Stimulated activated CD4-positive, alpha-beta T cell treated with anti-CD3 and anti-CD28 coated beads, Interleukin-2, amount 100 ng/mL, for 48 hours (primary cell): ENCODE measurements at places on chromosomes 1 and 21.

DNA sequence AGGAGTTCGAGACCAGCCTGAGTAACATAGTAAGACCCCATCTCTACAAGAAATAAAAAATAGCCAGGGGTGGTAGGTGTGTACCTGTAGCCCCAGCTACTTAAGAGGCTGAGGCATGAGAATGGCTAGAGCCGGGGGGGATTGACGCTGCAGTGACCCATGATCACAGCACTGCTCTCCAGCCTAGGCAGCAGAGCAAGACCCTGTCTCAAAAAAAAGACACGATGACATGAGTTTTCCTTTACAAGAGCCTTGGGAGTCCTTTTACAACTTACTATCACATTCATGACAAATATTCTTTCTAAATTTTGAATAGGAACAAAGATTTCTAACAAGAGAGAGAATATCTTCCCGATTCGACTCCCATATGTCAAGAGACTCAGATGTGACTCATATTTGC lies 3.3 kb upstream of the BRWD1 start:
- no peak for DNase-seq

- no peak for DNase-seq
These were observed 27.2 kb downstream of the PTP4A2 start for GRCh38 chr1:31910933-31911332.

- DNase-seq: no peak
These were observed 3.0 kb downstream of the FBLIM1 start for GRCh38 chr1:15761366-15762128.

DNA sequence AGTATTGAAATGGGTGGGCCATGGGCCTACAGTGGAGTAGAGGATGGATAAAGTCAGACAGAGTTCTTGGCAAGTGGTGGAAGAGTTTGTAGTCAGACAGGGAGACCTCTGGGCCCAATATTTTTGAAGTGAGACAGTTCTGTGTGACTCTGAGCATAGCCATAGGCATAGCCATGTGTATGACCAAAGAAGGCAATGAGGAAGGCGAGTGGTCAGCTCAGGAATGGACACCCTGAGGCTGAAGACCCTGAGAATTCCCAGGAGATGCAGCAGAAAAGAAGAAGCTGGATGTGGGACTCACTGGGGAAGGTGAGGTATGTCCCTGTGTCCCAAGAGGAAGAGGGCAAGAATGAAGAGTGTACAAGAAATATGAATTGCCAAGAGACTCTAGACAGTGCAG lies 210.6 kb upstream of the IRF2BP2 start:
- no peak for DNase-seq

- no peak for DNase-seq
These were observed 88.9 kb upstream of the PPP2R5A start for GRCh38 chr1:212196355-212196754.

DNA sequence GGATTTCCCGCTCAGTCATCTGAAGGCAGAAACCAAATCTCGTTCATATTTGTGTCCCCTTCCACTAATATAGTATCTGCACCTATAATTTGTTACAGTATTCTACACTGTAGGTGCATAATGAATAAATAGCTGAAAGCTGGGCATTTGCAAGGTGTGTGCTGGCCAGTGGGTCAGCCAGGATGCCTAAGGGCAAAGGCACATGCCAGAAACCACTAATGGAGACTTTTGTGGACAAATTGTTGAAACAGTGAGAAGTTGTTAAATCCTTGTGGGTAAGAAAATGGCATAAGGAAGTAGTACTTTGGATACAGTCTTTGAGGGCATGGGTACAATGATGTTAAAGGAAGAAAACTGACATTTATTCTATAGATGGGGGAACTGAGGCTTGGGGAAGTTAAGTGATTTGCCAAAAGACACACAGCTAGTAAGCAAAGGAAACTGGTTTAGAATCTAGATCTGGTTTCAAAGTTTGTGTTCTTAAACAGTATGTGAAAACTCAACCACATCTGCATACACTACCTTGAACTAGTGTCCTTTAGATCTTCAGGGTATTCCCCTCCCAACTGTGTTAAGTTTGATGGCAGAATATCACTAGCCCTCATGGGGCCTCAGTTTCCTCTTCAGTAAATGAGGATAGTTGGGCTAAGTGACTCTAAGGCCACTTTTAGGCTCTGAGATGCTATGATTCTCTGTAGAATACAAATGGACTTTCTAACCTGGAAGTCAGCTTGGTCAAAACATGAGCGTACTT lies 26.5 kb upstream of the LRRC8C start:
- no peak for DNase-seq

DNA sequence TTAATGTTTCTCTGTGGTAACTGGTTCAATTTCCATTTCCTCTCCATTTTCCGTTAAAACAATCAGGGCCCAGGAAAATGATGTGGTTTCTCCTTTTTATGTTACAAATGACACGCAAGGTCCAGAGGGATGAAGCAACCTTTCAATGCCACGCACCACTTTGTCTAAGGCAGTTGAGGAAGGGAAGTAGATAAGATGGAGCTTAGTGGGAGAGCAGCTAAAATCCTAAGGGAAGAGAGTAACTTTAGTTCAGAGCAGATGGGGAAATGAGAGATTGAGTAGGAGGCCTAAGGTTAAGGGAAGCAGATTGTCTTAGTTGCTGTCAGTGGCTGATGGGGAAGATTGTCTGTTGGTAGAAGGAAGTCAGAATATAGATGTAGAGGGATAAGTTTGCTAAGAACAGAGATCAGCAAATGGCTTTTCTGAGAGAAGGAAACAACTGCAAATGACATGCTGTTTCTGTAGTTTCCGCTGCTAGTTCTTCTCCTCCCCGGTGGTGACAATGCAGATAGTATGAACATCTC lies 660 bp downstream of the CD1C start:
- DNase-seq: no peak

GRCh38 chr1:59605184-59605583 lies 209.6 kb upstream of the HOOK1 start:
- DNase-seq: no peak

DNA sequence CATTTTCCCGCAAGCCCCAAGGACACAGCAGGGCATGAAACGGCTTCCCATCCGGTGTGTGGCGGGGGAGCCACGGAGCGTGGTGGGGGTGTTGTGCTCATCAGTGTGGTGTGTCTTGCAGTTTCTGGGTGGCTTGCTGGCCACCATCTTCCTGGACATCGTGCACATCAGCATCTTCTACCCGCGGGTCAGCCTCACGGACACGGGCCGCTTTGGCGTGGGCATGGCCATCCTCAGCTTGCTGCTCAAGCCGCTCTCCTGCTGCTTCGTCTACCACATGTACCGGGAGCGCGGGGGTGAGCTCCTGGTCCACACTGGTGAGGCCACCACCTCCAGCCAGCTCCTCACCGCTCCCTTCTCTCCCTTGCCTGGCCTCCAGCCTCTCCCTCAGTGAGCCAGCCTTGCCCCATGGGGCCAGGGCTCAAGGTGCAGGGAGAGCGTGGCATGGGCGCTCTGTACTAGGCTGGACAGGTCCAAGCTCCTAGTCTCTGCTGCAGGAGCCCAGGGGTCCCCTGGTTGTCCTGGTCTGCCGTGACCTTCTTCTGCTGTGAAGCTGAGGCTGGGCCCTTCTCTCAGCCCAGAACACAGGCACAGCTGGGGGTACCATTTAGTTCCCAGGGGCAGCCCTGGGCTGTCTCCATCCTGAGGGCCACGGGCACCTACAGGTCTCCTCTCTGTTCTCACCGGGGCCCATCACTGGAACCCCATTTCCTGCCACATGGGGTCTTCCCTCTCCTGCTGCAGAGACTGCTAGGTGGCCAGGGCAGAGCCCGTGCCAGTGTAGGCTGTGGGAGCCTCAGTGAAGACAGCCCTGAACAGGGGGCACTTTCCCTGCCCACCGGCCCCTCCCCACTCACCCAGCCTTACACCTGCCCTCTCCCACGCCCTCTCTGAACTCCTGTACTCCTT lies 12.6 kb downstream of the AGTRAP start:
- no peak for DNase-seq

GRCh38 chr1:245060684-245061374 lies 94.0 kb upstream of the KIF26B start:
- DNase-seq: no peak

- DNase-seq: no peak
These were observed 150.1 kb downstream of the HIVEP3 start for GRCh38 chr1:41768583-41768982.

DNA sequence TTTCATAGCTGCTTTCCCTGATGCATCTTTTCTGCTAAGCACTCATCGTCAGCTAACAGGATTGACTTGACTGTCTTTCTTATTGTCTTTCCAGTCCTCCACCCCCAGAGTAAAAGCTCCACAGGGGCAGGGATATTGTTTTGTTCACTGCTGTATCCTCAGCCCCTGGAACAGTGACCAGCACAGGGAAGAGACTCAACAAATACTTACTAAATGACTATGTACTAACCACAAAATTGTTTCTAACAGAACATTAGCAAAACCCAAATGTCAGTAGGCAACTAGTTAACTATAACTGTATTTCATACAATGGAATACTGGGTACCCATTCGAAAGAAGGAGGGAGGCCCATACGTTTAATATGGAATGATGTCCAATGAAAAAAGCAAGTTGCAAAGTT lies 53.0 kb downstream of the BCAR3 start:
- DNase-seq: no peak

DNA sequence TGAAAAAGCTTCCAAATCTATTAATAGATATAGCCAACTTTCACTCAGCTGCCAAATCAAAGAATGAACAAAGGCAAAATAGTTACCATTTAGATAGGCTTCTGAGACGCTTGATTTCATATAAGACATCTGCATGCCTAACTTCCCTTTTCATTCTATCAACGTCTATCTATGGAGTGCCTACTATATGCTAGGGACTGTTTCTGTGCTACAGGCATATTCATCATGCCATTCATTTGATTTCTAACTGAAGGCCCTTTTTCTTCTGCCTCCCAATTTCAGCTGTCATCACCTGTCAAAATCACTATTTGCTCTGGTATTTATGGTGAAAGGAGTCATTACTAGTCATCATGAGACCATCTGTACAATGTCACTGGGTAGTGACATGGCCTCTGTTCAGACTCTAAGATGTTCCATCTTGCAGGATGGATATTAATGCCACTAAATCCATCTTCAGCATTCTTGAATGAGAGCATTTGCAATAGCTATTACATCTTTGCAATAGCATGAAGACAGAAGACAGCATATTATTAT lies 4.3 kb upstream of the KRTAP13-1 start:
- DNase-seq: no peak

- no peak for DNase-seq
These were observed 45.7 kb downstream of the ABCD3 start for GRCh38 chr1:94463765-94464330.

- no peak for DNase-seq
These were observed 8.4 kb downstream of the CD34 start for GRCh38 chr1:207902566-207902965.

DNA sequence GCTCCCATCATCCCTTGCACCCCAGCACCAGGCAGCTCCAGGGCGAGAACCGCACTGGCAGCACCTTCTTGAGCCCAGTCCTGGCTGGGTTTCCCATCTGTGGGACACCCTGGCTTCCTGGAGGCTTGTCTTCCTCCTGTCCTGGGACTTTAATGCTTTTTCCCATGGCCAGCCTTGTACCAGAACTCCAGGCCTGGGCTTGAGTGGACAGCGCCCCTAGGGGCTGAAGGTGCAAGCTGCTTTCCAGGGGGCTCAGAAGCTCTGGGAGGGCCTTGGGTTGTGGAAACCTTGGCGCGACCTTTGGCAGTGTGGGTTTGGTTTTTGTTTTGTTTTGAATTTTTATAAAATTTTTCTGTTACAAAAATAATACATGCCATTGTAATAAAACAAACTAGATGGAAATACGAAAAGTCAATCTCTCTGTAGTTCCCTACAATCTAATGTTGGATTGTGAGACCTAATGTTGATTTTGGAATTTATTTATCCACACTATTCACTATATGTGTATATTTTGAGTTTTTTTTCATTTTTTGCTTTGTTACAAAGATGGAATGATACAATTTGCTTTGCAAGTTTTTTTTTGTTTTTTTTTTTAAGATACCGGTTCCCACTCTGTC lies 33.8 kb upstream of the RPL11 start:
- DNase-seq: peak; percentile 50

DNA sequence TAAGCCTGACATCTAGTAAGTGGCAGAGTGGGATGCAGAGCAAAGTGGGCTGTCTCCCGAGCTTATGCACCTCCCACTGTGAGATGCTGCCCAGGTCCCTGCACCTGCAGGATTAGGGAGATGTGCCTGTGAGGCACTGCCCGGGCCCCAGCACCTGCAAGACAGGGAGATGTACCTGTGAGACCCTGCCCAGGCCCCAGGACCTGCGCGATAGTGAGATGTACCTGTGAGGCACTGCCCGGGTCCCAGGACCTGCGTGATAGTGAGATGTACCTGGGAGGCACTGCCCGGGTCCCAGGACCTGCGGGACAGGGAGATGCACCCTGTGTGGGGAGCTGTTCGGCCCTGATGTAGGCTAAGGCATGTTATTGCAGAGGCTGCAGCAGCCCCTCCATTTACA lies 622.8 kb downstream of the PTPRU start:
- DNase-seq: no peak

GRCh38 chr1:105544475-105544874 lies 1512.0 kb upstream of the PRMT6 start:
- no peak for DNase-seq

- no peak for DNase-seq
These were observed 158.4 kb upstream of the C8B start for GRCh38 chr1:57124170-57124569.

DNA sequence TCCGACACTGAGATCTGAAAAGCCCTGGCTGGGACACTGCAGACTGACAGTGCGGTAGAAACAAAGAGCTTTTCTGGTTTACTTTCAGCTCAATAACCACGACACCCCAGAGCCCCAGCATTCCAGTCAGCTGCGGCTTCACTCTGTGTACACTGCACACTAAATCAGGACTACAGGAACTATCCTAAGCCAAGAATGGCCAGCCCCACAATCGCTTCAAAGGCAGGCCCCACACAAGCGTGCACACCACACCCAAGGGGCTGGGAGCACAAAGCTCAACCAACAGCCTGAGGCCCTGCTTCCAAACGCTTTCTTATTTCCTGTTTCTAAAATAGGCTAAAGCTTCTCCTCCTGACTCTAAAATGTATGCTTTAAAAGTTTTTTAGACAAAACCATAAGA lies 28.4 kb downstream of the URB1 start:
- no peak for DNase-seq

DNA sequence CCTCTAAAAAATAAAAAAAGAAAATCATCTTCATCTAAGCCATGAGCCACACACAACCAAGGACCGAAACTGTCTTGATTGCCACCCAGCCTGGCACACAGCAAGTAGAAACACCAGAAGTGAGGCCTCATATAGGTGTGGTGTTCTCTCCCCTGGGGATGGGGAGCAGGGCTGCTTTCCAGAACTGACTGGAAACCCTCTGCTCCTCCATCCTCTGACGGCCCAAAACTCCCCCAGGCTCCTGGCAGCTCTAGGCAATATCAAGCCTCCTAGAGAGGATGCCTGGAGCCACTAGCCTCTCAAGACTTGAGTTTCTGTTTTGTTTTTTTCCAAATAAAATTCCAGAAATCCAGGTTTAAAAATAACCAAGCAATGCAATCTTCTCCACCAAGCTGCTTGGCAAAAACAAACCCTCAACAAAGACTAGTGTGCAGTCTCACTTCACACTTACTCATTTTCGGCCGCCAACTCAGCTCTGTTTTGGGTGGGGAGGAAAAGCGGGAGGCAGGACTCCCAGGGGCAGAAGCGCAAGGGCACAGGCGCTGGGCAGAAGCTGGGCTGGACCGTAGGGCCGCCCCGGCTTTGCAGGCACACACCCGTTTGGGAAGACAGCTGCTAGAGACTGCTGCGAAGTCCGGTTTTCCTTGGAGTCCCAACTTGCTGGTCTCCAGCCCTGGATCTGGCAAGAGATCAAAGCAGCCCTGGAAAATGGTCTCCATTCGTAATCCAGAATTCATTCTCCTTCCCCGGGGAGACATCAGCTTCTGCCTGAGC lies 78.2 kb upstream of the CAPZB start:
- no peak for DNase-seq
